GM03348 (cell line): ENCODE measurements at places on chromosomes 1 and 21.

DNA sequence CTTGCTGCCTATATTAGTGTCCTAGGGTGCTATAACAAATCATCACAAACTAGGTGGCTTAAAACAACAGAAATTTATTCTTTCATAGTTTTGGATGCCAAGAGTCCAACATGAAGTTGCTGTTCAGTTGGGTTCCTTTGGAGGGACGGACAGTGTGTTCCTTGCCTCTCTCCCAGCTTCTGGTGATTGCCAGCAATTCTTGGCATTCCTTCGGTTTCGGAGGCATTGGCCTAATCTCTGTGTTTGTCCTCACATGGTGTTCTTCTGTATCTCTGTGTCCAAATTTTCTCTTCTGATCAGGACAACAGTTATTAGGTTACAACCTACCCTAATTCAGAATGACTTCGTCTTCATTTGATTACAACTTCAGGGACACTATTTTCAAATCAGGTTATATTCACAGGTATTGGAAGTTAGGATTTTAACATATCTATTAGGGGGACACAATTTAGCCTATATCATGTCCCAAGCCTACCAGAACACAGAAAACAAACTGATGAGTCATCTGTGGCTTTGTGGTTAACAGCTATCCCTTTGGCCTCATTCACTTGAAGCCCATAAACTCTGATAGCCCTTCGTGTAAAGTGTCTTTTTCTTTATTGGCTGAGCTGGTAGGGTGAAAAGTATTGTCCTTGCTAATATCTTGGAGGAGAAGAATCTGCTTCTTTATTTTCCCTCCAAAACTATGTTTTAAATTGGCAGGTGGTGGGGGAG is 83.2 kb upstream of the PAPPA2 start:
- DNase-seq = no peak

- no peak for DNase-seq
Observed at GRCh38 chr1:103949779-103950178, 200.1 kb downstream of the AMY1C start.

GRCh38 chr1:235423214-235423652 is 56.0 kb downstream of the TBCE start:
- no peak for DNase-seq

- DNase-seq = no peak
Observed at GRCh38 chr1:119380983-119381662, 12.5 kb downstream of the HAO2 start.

DNA sequence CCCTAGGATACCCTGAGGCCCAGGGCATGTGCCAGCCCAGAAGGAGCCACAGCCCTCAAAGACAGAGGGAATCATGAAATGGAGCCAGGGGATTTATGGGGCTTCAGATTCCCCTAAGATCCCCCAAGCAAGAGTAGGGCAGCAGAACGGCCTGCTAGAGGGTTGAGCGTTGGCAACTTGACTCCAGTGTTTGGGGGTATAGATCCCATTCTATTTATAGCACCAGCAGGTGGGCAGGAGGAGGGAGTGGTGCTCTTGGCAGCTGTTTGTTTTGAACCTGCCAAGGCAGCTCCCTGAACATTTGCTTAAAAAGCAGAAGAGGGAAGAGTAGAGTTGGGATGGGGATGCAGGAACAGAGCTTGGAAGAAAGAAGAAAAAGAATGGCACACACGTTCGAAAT is 33.7 kb downstream of the GLUL start:
- no peak for DNase-seq

GRCh38 chr1:111290630-111291029 is at the start of gene CHIA:
CHIA (plus strand) TSS chr1:111290851; CDS start chr1:111310468, 19,617 bp downstream.
- no peak for DNase-seq

GRCh38 chr1:19037659-19038058 is 81.2 kb upstream of the IFFO2 start:
- DNase-seq = no peak

DNA sequence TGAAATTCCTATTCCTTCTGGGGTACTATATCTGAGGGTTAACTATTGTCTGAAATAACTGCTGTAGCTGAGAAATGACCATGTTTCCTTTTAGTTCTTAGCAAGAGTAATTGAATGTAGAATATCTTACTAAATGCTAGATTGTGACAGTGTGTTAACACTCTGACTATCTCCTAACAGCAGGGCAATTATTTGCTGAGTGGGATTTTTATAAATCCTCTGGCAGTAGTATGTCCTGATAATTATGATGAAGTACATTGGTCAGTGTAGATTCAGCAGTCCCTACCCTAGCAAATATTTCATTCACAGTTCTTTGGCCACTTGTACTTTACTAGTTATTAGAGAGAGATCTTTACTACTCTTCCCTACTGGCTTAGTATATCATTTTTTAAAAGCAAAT is 138.6 kb downstream of the SPATA17 start:
- no peak for DNase-seq

DNA sequence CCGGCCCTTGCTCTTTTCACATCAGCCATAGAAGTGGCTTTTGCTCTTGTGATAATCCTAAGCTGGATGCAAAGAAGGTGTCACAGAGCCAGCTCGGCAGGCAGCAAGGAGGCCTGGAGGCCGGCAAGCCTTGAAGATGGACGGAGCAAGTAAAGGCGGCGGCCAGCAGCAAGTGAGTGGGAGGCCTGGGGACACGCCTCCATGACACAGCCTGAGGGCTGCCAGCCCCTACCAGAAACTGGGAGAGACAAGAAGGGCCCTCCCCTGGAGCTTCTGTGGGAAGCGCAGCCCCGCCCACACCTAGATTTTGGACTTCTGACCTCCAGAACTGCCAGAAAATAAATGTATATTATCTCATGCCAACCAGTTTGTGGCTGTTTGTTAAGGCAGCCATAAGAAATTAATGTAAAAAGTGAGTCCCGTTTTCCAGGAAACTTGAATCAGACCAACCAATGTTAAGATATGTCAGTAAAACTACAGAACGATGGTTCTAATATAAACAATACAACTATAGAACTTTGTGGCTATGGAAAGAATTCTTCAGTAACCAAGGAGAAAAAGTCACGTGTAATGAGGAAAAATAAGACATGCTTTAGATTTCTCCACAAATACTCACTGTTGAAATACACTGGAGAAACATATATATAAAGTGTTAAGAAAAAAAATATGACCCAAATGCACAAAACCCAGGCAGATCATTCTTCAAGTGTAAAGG is 49.9 kb downstream of the BACE2 start:
- DNase-seq = peak; percentile 48

DNA sequence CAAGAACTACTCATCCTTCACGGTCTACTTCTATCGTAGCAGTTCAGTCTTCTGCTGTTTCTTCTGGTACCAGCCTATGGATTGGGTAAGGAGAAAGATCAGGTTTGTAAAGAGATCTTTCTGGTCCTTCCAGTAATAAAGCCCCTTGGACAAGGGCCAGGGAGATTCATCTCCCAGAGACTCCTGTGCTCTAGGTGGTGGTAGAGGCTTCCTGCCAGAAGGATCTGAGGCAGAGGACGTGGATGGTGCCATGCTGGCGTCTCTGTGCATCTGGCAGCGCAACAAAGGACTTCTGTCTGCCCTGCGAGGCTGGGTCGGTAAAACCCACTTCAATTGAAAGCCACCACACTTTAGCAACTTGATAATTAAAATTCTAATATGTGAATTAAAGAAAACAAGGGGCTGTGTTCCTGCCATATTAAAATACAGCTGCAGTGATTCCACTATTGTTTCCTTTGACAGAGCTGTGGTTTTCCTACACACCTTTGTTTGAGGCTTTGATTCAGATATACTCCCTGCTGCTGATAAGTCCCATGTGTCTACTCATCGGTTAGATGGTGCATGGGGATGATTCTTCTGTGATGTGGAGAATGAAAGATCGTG is 73.6 kb downstream of the ROR1 start:
- no peak for DNase-seq

DNA sequence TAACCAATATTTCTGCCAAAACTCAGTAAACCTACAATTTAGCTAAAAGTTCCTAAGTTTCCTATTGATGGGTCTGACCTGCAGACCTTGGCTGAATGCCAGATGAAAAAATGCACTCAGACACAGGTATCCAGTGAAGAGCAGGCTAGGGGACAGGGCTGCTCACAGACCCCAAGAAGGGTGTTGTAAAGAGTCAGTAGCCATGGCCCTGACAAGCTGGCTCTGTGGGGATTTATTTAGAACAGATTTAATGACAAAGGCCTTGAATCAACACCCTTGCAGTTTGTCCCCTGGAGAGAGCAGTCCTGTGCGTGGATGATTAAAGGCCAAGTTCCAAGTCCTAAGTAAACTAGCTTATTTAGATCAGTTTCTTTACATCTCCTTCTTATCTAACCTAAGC is 1243.2 kb upstream of the ADGRL4 start:
- no peak for DNase-seq

GRCh38 chr1:39727932-39728317 is 10.8 kb upstream of the PPIE start:
- no peak for DNase-seq

GRCh38 chr1:11967028-11967547 is 13.2 kb upstream of the MFN2 start:
- no peak for DNase-seq

GRCh38 chr1:18134324-18135046 is 26.9 kb downstream of the IGSF21 start:
- no peak for DNase-seq

- DNase-seq = no peak
Observed at GRCh38 chr1:245215071-245215470, 60.3 kb downstream of the KIF26B start.

- DNase-seq = no peak
Observed at GRCh38 chr1:111497592-111497991, 5.8 kb downstream of the ADORA3 start.

GRCh38 chr1:18811733-18812452 is 47.6 kb downstream of the TAS1R2 start:
- no peak for DNase-seq

GRCh38 chr1:199701726-199702125 is 325.8 kb upstream of the NR5A2 start:
- DNase-seq = peak; percentile 20

DNA sequence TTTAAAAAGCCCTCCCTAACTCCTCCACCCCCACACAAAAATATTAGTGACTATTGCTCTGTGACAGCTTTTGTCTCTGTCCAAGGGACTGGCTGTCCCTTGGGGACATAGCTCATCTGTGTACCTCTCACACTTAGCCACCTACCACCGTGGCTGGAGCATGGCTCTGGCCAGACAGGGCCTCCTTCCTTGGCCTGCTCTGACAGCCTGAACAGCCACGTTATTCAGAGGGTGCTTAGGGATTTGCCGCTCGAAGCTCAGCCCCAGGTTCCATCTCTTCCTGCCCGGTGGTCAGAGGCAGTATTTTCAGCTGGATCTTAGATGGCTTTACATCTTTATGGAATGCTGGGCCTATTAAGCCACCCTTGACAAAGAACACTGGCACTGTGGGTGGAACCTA is 6.1 kb upstream of the CELSR2 start:
- DNase-seq = no peak
